Caco-2 (cell line): ENCODE measurements at places on chromosomes 12 and 14. TPM values are rescaled to one million over a fixed set of nuclear protein-coding genes. Genes with fewer than 3 reads are reported as not detected.
A peak's percentile ranks its signal among the peaks of the same experiment; 100 is the strongest.

DNA sequence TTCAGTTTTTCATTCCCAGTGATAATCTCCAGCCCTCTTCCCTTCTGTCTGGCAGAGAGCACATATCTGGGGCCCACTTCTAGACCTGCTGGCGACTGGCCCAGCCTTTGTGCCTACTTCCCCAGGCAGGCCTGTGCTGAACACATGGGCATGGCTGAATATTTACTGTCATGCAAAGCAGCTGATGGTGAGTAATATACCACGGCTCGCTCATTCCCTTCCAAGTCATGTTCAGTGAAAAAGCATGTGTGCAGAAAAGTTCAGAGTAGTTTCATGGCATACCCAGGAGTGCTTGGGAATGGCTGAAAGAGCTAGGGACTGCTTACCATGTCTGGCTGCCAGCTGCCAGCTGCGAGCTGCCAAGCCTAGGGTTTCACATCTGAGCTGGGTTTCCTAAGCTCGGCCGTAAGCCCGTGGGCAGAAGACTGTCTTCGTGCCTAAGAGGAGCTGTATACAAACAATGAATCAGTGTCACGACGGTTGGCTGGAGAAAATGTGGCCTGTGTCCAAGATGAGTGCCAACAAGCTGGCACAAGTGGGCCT, 179.9 kb upstream of the PELI2 start:
- no peaks in the 10 kb centered on the region for H3K27me3 ChIP-seq
- no peak overlapping the region for H3K27ac ChIP-seq
- H3K36me3 ChIP-seq = no peaks in the 10 kb centered on the region
- peaks cover 8% of the 10 kb centered on the region for H3K4me1 ChIP-seq
- DNase-seq = no peak
- no peak overlapping the region for H3K4me3 ChIP-seq

- no peak overlapping the region for H3K4me3 ChIP-seq
- DNase-seq = no peak
- H3K27me3 ChIP-seq = no peaks in the 10 kb centered on the region
Observed at GRCh38 chr14:90536092-90536491, 139.3 kb downstream of the CALM1 start.

The SPTB gene
- total RNA-seq = 1.6 and 1.7 TPM in 2 replicates

DNA sequence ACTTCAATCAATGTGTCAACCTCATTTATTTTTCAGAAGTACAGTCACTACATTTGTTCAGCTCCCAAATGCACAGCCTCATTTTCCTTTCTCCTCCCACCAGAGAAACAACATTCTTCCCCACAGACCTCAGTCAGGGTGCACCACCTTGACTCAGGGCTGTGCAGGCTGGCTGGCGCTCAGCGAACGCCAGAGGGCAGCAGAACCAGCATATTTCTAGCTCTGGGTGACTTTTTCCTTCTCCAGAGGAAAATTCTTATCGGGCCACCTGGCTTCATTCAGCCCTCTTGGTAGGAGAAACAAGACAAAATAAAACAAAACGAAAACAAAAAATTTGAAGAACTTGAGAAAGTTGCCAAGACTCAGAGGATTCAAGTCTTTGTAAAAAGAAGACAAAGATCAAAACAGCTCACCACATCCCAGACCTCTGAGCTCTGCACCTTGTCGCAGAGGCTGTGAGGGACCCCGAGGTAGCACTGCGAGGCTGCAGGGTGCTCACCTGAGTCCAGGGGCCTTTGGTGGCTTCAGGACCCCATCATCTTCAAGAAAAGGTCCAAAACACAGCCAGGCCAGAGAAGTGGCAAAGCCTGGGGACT, 33.7 kb downstream of the PAH start:
- H3K4me3 ChIP-seq = no peak overlapping the region
- H3K4me1 ChIP-seq = no peaks in the 10 kb centered on the region
- DNase-seq = peak; percentile 74
- no peaks in the 10 kb centered on the region for H3K27me3 ChIP-seq
- no peaks in the 10 kb centered on the region for H3K36me3 ChIP-seq
- H3K27ac ChIP-seq = no peak overlapping the region

GRCh38 chr14:23399591-23399990, 8.5 kb downstream of the MYH6 start:
- no peaks in the 10 kb centered on the region for H3K36me3 ChIP-seq
- DNase-seq = no peak
- H3K4me1 ChIP-seq = no peaks in the 10 kb centered on the region
- no peaks in the 10 kb centered on the region; the same call in 1 of the 2 replicates for H3K27me3 ChIP-seq
- H3K4me3 ChIP-seq = no peak overlapping the region
